ENCODE measurements at places on chromosomes 5 and 9.

DNA sequence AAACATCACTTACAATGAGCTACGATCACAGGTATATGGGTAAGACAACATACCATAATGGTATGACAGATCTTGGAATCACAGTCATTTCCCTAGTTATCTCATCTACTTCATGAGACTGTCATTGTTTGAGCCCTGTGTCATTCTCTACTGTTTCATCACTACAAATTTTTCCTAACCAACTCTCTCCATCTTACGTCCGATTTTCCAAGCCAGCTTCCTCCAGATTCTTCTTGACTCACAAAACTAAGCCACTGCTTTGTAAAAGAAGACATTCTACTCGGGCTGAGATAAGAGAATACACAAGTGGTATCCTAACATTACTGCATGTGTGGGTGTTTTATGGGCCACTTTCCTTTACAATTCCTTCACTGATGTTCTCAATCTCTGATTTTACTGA is 49.6 kb downstream of the SERINC5 start:
- no peak for DNase-seq

DNA sequence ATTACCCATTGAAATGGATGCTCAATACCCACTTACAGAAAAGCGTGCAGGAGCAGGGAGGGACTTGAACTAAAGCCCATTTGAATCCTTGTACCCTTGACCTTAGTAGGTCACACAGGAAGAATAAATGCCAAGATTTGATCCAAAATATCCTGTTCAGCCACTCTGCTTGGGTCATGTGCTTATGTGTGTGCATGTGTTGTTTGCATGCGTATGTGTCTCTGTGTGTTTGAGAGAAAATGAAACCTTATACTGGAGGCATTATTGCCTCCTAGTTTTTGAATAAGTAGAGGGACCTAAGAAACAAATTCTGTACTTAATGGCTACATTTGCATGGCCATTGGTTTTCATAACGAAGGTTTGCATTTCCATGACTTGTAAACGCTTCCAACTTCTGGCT is 63.4 kb upstream of the TRIM32 start:
- no peak for DNase-seq

DNA sequence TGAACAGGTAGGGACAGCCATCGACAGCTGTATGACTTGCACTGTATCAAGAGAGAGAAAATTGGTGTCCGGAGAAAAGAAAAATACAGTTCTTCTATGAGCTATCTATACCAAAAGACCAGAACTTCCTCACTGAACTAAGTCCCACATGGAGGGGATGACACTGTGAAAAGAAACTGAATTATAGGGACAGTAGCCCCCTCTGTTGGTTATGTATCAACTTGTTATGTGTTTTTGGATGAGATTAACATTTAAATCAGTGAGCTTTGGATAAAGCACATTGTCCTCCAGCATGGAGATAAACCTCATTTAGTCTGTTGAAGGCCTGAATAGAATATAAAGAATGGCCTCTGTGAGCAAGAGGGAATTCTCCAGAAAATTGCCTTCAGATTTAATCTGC is 176.6 kb upstream of the SH3GL2 start:
- peak; percentile 8 for DNase-seq

DNA sequence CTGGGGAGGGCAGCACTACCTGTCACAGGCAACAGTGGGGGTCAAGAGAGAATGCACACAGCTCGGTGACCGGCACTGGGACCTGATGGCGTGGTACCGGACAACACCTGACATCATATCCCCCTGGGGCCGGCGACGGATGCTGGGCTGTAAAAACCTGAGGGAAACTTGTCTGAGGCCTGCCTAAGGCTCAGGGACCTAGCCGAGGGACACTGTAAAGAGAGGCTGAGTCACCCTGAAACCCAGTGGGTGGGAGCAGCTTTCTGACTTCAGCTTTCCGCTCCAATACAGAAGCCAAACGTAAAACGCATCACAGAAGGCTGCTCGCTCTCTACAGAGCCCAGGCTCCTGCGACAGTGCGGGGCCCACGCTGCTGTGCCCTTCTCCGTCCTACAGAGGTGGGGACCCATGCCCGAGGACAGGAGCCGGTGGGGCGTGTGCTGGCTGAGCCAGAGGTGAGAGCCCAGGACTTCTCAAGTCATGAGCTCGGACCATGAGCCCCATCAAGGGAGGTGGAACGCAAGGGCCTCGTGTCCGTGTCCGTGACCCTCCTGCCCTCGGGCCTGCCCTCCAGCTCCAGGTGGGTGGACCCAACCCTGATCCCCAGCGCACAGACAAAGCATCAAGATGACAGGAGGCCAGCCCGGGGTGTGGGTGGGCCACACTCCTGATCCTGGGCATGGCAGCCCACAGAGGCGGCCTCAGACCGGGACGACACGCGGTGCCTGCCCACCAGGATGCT is 5.3 kb downstream of the RALGDS start:
- DNase-seq: no peak

DNA sequence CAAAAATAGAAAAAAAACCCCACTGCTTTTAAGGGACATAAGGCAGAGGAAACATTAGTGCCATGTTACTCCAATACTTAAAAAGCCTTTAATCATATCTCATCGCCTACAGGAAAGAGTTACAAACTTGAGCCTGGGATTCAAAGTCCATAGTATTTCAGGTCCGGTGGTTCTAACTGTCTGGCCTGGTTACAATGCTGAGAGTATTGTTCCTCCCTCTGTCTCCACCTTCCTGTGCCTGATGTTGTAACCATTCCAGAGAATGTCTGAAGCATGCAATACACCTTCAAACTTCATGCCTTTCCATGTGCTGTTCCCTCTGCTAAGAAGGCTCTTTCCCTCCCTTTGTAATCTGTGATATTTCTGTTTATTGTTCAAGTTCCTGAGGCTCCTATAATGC is 41.6 kb upstream of the SLC36A2 start:
- no peak for DNase-seq

- no peak for DNase-seq
These were observed 218.4 kb downstream of the ACTL7B start for GRCh38 chr9:108637340-108637739.

DNA sequence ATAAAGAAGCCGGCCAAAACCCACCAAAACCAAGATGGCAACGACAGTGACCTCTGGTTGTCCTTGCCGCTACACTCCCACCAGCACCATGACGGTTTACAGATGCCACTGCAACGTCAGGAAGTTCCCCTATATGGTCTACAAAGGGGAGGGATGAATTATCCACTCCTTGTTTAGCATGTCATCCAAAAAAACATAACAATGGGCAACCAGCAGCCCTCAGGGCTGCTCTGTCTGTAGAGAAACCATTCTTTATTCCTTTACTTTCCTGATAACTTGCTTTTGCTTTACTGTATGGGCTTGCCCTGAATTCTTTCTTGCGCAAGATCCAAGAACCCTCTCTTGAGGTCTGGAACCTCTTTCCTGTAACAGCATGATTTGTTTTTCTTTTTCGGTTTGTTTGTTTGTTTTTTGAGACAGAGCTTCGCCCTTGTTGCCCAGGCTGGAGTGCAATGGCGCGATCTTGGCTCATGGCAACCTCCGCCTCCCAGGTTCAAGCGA is 2.0 kb upstream of the UAP1L1 start:
- DNase-seq: no peak

DNA sequence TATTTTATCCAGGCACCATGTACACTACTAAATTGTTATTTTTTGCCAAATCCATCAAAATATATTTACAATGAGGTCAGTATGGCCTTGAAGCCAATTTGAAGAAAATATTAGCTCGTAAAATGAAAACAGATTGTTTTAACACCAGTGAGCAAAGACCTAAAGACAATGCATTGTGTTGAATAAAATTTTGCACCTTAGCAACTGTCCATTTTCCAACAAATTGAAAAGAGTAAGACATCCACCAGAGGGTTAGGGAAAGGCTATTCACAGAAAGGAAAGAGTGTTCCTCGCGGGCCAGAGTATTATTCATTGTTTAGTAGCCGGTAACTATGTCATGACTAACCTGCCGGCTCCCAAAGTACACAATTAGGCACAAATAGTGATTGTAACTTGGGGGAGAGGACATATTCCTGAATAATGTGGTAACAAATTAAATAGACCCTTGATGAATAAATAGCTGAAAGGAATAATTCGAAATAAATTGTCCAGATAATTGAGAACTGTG is 213.3 kb downstream of the DNAH5 start:
- no peak for DNase-seq

- no peak for DNase-seq
These were observed 16.2 kb downstream of the SIL1 start for GRCh38 chr5:139181835-139182452.

DNA sequence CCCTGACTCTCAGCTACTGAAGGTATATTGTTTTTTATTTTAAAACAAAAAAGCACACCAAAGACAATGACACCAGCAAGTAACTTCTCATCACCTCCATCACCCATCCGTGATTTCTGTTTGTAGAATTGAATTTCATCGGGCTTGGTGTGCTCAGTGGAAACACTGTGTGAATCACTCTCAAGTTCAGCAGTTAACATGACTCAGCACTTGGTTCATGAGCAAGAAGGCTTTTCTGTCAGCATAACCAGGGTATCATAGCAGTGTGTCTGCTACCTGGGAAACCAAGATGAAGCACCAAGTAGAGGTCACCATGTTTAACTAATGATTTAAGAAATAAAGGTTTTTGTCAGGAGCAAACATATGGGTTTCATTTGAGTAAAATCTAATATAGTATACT is 123.7 kb downstream of the INSYN2B start:
- DNase-seq: peak; percentile 77

DNA sequence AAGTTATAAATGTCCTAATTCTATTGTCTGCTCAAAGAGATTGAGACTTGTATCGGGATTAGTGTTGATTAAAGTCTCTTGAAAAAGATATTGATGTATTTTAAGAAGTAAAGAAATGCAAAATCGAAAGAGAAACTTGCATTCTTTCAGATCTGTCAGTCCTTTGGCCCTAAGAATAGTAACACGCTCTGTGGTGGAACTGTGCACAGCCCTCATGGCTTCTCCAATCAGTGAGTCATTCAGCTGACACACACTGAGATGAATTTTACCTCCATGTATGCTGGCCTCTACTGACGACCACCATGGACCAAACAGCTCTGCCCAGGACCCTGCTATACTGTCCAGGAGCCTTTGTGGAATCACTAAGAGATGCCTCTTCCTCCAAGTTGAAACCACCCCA is 232.4 kb downstream of the ESM1 start:
- DNase-seq: no peak

Measured in NCI-H460 (cell line).